ENCODE measurements at places on chromosomes 13 and 19. TPM values are rescaled to one million over a fixed set of nuclear protein-coding genes. Genes with fewer than 3 reads are reported as not detected.

EDDM13 gene
- not detected for total RNA-seq

CCDC122 gene
- total RNA-seq = 8.1 TPM

CFAP97D2 gene
- not detected for total RNA-seq

PPP1R13L gene
- 19.9 TPM for total RNA-seq

FAM98C gene
- total RNA-seq = 10.6 TPM

GSX1 gene
- not detected for total RNA-seq

DZIP1 gene
- total RNA-seq = 23.0 TPM
